ENCODE measurements at places on chromosomes 11 and 22.

- no peak for DNase-seq
Measured at GRCh38 chr11:78542007-78542406, 32.7 kb downstream of the NARS2 start.

- DNase-seq, result no peak
Measured at GRCh38 chr11:22552885-22553284, 72.7 kb downstream of the FANCF start.

DNA sequence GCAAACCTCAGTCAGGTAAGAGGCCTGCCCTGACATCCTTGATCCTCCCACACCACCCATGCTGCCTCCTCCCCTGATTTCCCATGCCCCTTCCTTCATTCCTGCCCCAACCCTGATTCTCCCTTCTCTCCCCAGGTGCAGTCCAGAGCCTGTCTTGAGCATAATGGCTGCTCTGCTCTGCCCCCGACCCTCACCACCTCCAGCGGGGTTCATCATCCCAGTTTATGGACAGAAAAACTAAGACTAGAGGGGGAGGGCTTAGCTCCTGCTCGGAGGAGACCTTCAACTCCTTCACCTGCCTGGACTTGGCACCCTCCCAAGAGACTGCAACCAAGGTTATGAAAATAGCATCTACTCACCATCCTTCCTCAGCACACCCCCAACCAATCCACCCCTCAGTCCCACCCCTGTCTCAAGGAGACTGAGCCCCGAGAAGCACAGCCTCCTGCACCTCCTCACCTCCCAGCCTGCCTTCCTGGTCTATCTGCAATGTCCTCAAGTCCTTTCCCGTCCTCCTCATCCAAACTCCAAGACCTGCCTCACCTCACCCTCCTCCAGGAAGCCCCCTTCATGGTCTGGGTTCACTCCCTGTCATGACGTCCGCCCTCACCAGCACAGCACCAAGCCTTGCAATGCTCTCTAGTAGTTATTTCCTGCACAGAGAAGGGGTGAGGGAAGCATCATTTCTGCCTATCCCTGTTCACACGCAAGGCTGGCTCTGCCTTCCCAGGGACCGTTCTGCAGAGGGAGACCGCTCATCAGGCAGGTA lies 103.1 kb downstream of the PDE2A start:
- no peak for DNase-seq

DNA sequence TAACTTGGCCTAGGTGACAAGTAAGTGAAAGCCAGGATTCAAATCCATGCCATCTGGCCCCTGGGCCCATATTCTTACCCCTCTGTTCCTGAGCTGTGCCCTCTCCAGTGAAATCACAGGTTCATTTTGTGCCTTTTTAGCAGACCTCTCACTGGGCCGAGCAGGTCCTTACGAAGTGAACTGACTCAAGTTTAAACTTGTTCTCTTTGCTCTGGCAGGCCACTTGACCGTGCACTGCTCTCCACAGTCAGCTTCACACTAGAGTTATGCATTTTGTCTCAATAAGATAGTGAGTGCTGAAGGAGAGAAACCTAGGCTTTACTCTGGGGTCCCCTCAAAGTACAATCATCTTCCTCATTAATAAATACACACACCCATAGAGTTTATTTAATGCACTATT lies 40.7 kb downstream of the ARFGAP3 start:
- no peak for DNase-seq

DNA sequence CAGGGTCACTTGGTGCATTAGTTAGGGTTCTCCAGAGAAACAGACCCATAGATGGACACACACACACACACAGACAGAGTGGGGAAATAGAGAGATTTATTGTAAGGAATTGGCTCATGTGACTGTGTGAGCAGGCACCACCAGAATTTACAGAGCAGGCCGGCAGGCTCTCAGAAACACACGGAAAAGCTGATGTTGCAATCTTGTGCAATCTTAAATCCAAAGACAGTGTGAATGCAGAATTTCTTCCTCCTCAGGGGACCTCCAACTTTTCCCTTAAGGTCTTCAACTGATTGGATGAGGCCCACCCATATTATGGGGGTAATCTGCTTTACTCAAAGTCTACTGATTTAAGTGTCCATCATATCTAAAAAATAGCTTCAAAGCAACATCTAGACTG lies 49.8 kb downstream of the APIP start:
- no peak for DNase-seq

- no peak for DNase-seq
Measured at GRCh38 chr11:64018310-64018709, 17.4 kb upstream of the FLRT1 start.

GRCh38 chr11:86152006-86152862 lies 83.3 kb upstream of the PICALM start:
- DNase-seq, result peak; percentile 53

GRCh38 chr22:42500161-42500835 lies 19.3 kb downstream of the RRP7A start:
- DNase-seq, result peak; percentile 85

DNA sequence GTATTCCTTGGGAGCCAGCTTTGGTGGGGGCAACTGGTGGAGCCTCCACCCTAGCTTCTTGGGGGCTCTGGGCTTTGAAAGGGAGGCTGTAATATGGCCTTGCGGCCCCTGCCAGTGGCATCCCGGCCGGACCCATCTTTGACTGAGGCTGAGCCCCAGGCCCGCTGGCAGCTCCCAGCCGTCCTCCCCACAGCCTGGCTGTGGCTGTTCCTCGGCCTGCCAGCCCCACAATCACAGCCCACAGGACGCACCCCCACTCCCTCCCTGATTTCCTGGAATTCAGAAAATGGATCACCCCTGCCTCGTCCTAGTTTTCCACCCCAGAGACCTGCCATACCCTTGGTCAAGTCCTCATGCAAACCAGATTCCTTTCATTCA lies 23.2 kb downstream of the SERPINH1 start:
- DNase-seq, result no peak

DNA sequence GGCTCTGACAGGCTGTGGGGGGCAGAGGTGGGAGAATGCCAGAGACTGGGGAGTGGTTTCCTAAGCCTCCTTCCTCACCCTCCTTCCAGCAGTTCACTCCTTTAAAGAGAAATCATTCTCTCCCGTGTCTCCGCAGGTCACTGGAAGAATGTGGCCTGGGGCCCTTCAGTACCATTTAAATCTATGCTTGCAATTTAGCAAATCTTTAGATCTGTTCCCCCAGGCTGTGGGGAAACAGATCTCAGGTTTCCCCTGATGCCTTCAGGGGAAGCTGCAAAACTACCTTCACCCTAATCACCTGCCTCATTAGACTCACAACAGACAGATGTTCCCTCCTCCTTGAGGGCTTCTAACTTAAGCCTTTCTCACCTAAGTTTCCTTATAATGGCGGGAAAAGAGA lies 55.3 kb downstream of the KIRREL3 start:
- DNase-seq, result no peak

DNA sequence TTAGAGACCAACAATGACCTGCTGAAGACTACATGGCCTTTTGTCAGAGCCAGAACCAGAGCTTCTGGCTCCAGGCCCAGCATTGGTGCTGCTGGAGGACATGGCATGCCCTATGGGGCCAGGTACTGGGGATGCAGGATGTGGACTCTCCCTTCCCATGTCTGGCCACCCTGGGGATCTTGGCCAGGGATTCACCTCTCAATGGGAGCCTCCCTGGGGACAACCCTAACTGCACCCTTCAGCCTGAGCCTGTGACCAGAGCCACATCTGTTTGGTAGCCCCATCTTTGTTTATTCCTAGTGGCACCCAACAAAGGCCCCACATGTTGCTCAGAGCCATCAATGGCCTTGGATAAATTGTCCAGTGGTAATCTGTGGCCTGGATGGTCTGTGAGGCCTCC lies 5.8 kb downstream of the KLHL35 start:
- no peak for DNase-seq

GRCh38 chr22:30275625-30276024 lies 9.0 kb upstream of the OSM start:
- DNase-seq, result no peak

GRCh38 chr11:91921974-91922373 lies 302.6 kb upstream of the FAT3 start:
- DNase-seq, result no peak

- no peak for DNase-seq
Measured at GRCh38 chr11:103013421-103013820, 57.9 kb upstream of the MMP13 start.

DNA sequence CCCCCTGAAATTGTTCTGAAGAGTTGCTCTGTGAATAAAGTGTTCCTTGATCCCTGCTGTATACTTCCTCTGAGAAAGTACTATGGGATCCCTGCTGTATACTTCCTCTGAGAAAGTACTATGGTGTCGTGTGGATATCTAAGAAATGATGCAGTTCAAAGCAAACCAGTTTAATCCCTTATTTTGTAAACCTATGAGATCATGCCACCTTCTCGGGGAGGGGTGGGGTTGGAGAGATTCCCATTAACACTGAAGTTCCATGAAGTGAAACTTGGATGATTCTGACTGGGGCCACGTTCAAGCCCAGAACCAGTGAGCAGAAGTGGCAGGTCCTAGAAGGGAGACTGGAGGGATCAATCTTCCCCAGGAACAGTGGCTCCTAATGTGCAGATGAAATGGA lies 13.0 kb upstream of the TP53AIP1 start:
- no peak for DNase-seq

GRCh38 chr11:41074318-41074717 lies 385.1 kb downstream of the LRRC4C start:
- no peak for DNase-seq

DNA sequence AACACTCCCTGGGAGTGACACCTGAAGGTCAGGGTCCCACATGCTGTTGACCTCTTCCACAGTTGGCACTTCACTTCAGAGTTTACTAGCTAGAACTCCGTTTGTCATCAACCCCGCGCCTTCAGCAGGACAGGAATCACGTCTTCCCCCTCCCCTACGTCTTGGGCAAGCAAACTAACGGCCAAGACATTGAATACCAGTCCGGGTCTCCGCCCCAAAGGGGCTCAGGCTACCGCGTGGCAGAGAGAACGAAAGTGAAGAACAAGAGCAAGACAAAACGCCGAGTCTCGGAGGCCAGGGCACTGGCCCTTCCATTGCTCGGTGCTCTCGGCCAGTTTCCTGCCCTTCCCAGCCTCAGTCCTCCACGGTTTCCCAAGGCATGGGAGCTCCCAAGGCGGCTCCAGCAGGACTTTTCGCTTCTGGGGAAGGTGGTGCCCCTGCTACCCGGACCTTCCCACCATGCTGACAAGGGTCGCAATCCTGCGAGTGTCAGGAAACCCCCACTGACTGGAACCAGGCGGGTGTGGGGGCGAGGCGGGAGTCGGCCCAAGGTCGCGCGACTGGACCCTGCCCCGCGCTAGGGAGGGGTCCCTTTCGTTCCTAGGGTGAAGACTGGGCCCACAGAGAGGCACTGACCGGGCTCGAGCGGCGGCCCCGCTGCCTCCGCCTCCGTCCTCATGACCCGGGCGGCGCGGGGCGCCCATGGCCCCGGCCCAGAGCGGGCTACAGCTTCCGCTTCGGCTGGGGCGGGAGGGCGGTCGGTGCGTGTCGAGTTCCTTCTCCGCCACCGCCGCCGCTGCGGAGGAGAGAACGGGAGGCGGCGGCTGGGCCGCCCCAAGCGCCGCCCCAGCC lies at the start of gene GUCD1:
GUCD1 (minus strand) TSS at position 826 of the 852 bp plus-strand sequence; CDS start at position 679, 147 bp downstream.
- no peak for DNase-seq

DNA sequence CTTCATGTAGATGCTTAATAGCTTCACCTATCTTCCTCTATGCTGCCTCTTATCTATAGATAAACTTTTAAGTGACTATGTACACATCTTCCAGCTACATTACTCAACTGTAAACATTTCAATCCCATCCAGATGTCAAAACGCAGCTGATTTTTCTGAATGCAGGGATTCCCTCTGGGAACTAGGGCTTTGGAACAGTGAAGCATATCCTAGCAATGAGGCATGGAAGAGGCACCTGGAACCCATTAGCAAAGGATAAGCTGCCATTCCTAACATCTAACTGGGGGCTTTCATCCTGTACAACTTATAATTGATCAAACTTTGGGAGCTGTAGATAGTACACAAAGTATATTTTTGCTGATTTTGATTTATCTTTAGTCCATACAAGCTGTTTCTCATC lies 40.8 kb upstream of the OPCML start:
- peak; percentile 71 for DNase-seq

DNA sequence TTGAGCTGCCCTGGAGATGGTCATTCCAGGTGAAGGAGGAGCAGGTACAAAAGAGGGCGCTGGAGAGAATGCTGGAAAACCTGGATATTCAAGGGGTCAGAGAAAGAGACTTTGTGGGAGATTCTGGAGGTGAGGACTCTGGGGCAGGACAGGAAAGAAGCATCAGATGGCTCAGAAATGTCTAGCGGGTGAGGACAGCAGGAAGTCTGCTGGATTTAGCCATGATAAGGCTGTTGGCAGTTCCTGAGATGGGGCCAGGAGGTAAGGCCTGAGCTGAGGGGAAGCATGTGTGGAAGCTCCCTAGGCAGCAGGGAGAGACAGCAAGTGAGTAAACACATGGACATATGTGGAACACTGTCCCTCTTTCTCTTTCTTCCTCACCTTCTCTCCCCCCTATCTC lies 1.5 kb downstream of the UPB1 start:
- no peak for DNase-seq

- no peak for DNase-seq
Measured at GRCh38 chr11:128146926-128147605, 440.3 kb downstream of the ETS1 start.

DNA sequence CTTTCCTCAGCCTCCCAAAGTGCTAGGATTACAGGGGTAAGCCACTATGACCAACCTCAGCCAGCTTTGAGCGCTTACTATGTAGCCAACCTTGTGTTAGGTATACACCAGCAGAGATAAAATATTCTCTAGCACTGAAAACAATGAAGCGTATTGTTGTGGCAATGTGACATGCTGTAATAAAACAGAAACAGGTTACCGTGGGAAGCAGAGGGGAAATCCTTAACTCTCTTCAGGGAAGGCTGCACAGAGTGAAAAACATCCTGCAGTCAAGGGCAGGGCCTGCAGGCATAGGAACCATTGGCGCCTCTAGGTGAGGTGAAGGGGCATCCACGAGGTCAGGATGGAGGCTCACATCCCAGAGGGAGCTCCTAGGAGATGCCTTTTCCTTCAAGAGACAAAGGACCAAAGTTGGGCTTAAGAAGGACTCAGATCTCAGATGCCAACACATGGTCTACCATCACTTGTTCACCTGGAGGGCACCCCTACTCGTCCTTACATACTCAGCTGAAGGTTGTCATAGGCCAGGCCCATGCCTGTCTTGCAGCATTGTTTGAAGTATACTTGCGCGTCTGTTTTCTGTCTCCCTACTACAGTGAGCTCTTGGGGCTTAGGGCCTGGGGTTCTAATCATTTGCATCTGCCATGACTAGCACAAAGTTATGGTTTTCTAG lies 8.0 kb downstream of the POLD4 start:
- no peak for DNase-seq

Measured in eye (tissue), 1 donor.